ENCODE measurements at places on chromosomes 13 and 19.
A peak's percentile ranks its signal among the peaks of the same experiment; 100 is the strongest.

DNA sequence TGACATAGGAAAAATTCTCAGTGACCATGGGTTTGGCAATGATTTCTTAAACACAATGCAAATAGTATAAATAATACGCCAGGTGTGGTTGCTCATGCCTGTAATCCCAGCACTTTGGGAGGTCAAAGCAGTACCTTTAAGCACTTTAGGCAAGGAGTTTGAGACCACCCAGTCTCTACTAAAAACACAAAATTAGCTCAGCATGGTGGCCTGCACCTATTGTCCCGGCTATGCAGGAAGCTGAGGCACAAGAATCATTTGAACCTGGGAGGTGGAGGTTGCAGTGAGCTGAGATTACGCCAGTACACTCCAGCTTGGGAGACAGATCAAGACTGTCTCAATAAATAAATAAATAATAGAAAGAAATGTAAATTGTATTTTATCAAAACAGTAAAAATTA, 356.5 kb upstream of the SLITRK6 start:
- no peak for DNase-seq

DNA sequence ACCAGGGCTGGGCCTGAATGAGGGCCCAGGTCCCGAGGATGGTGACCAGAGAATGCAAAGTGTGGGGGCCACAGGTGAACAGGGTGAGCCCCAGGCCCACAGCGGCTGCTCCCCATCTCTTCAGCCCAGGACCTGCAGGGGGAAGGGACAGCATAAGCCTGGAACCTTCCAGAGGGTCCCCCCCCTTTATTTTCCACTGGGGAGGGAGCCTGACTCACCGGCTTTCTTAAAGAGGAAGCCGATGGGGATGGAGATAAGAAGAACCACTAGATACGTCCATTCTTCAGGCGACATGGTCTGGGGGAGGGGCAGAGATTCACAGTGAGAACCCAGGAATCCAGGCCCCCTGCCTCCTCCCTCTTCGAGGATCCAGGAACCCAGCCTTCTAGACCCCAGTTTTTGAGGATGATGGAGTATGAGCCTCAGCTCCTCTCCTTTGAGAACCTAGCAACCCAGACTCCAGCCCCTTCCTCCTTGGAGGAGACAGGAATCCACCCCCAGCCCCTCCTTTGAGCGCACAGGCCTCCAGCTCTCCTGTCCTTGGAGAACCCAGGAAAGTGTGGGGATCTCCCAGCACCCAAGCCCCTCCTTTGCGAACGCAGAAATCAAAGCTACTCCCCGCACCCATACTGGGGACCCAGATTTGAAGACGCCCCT, 1.0 kb downstream of the MBOAT7 start:
- DNase-seq = no peak

DNA sequence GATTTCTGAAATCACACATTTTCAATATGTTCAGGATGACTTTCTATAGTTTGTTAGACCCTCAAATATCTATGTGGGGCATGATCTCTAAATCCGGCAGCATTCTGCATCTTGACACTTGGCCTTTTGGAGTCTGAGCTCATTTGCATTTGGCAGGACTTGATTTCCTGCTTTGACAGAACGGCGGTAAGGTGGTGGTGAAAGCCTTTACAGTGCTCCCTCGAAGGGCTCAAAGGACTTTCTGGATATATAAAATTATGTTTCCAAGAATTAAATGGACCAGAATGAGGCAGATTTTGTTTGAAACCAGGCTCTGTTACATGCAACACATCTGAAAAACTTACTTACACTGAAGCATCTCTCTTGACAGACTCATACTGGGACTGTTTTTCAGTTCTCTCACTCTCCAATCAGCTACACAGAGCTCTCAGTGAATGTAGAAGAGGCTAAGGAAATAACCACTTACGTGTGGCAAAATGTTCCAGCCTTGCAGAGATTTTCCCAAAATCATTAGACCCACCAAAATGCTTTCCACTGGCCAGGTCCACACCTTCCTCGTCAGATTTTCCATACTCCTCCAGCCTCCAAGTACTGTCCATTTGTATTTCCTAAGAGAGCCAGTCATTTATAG, 207.2 kb downstream of the SPRY2 start:
- no peak for DNase-seq

- peak; percentile 73 for DNase-seq
These were observed 8.6 kb upstream of the BCAT2 start for GRCh38 chr19:48819366-48819816.

- DNase-seq = no peak
These were observed 7.6 kb downstream of the CACTIN start for GRCh38 chr19:3618811-3619630.

- DNase-seq = no peak
These were observed 53.8 kb downstream of the ATP11A start for GRCh38 chr13:112743451-112744167.

DNA sequence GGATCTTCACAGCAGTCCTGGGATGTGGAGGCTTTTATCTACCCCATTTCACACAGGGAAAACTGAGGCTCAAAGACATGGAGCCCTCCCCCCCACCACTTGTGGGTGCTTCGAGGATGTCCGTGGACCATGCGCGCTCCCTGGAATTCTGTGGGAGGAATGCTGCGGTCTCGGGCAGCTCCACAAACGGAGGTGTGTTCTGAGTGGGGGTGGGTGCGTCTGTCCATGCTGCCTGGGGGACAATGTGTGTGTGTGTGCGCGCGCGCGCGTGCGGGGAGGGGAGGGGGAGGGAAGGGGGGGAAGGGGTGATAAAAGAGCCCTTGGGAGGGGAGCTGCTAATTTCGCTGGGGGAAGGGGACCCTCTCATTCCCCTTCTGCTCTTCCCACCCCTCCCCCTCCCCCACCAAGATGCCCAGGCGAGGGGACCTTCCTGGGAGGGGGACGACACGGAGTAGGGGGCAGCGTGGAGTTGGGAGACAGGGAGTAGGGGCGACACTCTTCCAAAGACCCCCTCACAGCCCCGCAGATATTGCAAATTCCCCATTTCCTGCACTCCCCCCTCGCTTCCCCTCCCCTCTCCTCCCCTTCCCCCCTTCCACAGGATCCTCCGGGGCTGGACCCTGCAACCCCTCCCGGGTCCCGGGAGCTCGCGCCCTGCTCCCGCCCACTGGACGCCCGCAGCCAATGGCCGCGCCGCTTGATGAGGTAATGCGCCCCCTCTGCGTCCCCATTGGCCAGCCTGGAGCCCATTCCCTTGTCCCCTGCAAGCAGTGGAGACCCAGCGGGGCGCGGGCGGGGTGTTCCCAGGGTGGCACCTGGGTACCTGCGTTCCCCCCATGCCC, 18.9 kb upstream of the ZNRF4 start:
- no peak for DNase-seq

GRCh38 chr13:78979349-78979748, 320.4 kb upstream of the OBI1 start:
- no peak for DNase-seq

DNA sequence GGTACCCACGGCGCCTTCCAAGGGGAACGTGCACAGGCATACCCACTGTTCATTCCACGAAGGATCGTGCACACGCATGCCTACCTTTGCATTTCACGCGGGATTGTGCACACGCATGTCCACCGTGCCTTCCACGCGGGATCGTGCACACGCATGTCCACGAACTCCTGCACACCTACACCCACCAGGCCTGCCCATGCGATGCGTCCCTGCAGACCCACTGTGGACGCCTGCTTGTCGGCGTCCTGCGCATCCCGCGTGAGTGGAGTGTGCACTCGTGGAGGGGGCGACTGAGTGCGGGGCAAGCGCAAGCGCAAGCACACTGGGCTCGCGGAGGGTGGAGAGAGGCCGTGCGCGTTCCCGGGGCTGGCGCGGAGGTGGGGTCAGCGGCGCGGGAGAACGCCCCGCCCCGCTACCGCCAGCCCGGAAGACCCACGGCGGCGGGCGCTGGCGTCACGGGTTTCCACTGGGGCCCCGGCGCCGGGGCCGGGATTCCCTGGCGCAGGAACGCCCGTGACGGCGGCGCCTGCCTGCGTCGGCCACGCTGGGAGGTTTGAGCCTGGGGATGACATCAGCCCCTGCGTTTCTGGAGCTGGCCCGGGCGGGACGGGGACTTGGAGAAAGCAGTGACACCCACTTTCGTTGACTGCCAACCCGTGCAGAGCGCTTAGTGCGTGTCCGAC, 18.7 kb downstream of the GADD45B start:
- DNase-seq = no peak

GRCh38 chr13:21884299-21884909, 213.5 kb downstream of the FGF9 start:
- no peak for DNase-seq

GRCh38 chr13:60838581-60838980, 441.6 kb downstream of the TDRD3 start:
- peak; percentile 40 for DNase-seq

- DNase-seq = no peak
These were observed 248.2 kb downstream of the SHISA2 start for GRCh38 chr13:25803641-25804040.

- DNase-seq = peak; percentile 93
These were observed at the start of gene FBXL12 for GRCh38 chr19:9818734-9819595. Gene FBXL12 (minus strand): TSS chr19:9819079. CDS start chr19:9818813, 266 bp downstream.

GRCh38 chr13:91313103-91313502, 34.4 kb upstream of the MIR17HG start:
- DNase-seq = no peak

DNA sequence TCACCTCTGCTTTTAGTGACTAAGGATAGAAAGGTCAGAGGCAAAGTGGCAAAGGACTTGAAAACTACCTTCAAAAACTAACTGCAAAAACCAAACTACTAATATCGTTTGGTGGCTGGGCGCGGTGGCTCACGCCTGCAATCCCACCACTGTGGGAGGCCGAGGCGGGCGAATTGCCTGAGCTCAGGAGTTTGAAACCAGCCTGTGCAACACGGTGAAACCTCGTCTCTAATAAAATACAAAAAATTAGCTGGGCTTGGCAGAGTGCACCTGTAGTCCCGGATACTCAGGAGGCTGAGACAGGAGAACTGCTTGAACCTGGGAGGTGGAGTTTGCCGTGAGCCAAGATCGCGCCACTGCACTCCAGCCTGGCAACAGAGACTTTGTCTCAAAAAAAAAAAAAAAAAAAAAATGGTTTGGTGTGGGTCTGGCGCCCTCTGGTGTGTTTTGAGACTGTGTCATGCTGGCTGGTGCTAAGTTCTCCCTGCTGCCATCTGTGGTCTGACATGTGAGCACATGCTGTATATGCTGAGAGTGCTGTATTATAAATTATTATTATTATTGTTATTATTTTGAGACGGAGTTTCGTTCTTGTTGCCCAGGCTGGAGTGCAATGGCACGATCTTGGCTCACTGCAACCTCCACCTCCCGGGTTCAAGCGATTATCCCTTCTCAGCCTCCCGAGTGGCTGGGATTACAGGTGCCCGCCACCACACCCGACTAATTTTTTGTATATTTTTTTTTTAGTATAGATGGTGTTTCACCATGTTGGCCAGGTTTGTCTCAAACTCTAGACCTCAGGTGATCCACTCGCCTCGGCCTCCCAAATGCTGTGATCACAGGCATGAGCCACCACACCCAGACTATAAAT, 36.0 kb upstream of the RNF17 start:
- DNase-seq = peak; percentile 31

DNA sequence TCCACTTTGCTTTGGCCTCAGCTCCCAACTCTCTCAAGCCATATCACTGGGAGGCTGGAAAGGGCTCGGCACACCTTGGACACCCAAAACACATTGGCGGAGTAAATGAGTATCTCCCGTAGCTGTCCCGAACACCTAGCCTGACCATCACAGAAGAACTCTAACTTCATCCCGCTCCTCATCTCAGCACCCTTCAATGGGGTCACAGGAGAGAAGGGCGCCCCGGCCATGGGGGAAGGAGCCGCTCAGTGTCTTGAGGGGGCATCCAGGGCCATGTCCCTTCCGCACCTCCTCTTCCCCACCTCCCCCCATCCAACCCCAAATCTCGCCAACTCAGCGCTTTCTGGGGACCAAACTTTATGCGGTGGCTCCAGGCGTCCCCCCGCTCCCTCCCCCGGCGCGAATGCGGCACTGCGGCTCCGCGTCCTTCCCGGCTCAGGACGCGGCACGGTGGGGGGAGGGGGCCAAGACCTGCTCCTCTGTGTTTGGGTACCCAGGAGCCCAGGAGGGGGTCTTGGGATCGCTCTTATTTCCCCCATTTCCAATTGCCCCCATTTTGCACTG, 3.0 kb downstream of the KCNC3 start:
- no peak for DNase-seq

DNA sequence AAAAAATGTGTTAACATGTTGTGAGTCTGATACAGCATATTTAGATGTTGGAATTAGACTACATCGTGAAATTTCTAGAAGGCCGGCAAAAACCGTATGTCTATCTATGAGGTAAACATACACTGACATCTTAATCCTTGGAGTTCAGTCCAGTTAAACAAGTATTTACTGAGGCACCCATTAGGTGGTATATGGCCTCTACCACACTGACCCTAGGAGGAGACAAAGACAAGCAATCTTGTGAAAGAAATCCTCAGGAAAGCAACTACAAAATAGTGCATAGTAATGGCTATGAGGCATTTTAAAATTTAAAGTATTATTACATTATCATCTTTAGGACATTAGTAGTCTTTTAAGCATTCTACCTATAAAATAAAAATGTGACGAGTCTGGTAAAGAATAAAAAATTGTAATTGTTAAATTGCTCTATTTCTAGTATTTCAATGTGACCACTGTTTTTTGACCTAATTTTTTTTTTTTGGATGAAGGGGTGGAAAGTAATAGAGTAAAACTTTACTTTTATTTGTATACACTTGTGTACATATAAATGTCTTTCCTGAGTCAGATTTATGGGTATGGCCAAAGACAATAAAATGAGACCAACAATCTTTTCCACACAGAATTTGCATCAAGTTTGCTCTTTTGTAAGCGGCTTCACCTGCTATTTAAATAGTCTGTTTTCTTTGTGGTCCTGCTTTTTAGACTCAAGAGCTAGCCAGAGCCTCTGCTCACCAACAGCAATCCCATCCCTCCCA, 50.5 kb downstream of the KATNAL1 start:
- no peak for DNase-seq

GRCh38 chr19:6464070-6464873, at the start of gene CRB3:
Gene CRB3 (plus strand): TSS chr19:6464271. CDS start chr19:6464702, 431 bp downstream.
- peak; percentile 41 for DNase-seq

GRCh38 chr13:95707035-95707434, 30.1 kb downstream of the DNAJC3 start:
- DNase-seq = no peak

DNA sequence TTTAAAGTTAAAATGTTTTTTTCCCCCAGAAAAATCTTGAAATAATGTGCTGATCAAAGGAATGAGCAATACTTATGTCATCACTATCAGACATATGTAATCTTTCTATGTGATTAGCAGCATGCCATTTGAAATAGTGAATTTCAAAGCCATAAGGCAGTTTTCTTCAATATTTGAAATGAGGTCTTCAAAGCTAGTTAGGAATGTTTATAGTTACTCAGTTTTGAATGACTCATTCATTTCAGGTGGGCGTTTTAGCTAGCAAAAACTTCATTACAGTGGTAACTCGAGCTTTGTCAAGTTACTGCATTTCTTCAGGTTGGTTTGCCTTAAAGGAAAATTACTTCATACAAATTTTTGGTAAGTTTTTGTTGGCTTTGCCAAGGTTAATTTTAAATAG, 102.1 kb downstream of the ATP8A2 start:
- no peak for DNase-seq

GRCh38 chr13:100584896-100585295, 3.7 kb downstream of the GGACT start:
- DNase-seq = no peak

Data from epithelial cell of prostate (primary cell).